ENCODE measurements at places on chromosomes 13 and 19. TPM values are rescaled to one million over a fixed set of nuclear protein-coding genes. Genes with fewer than 3 reads are reported as not detected.

The PSG1 gene
- total RNA-seq = not detected

The RAB20 gene
- total RNA-seq = 8.1 TPM

The KCTD15 gene
- 178 TPM for total RNA-seq

The LILRA2 gene
- total RNA-seq = 0.17 TPM
